Stimulated activated CD8-positive, alpha-beta memory T cell treated with anti-CD3 and anti-CD28 coated beads, Interleukin-7, amount 100 ng/mL, for 1 hour (primary cell): ENCODE measurements at places on chromosomes 13 and 19.

DNA sequence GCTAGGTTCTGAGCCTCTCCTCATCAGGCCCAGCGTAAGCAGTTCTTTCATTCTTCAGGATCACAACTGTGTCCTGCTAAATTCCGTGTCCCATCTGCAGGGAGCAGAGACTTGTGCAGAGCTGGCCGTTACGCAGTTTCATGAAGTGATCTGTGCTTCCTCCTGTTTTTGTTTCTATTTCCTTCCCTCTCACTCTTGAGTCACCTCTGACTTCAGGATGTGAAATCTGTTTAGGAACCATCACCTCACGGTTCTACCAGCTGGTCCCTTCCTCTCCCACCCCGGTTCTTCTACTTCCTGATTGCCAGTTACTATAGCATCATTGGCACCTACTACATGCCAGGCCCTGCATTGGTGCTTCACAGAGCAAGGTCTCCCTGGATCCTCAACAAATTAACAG is 8.5 kb downstream of the MAU2 start:
- no peak for DNase-seq

GRCh38 chr19:40414542-40415535 is 1.7 kb upstream of the PRX start:
- no peak for DNase-seq

- no peak for DNase-seq
These were observed 123.8 kb downstream of the SIPA1L3 start for GRCh38 chr19:38030686-38031422.

DNA sequence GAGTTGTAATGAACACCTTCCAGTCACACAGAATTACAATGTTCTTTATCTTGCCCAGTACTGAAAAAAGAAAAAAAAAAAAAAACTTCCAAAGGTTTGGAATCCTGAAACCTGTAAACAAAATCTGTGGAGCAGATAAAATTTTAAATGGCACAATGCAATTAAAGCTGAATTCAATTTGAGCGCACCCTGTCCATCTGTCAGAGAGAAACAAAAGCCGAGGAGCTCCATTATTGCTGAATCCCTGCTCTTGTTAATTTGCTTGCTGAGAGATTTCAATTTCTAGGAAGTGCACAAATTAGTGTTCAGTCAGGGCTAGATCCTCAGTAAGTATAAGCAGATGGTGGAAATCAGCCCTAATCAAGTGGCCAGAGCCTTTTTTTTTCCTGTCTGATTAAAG is 65.2 kb downstream of the DACH1 start:
- DNase-seq: no peak

- no peak for DNase-seq
These were observed 3.5 kb downstream of the N4BP2L2 start for GRCh38 chr13:32535115-32535514.

DNA sequence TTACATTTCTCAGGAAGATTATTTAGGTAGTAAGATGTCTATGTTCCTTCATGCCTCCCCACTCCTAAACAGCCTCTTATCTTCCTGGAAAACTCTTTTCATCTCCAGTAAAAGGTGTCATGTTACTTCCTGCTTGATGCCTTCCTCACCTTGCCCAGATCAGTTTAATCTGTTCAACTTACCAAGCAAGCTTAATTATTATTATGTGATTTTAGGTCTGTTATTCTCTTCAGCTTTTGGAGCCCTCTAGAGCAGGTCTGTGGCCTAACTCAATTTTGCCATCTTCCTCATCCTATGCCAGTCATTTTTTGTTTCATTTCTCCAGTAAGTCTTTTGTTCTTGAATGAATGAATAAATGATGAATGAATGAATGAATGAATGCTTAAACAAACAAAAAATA is 528.4 kb downstream of the DCT start:
- no peak for DNase-seq

GRCh38 chr19:29926031-29926430 is 16.0 kb upstream of the URI1 start:
- DNase-seq: no peak

DNA sequence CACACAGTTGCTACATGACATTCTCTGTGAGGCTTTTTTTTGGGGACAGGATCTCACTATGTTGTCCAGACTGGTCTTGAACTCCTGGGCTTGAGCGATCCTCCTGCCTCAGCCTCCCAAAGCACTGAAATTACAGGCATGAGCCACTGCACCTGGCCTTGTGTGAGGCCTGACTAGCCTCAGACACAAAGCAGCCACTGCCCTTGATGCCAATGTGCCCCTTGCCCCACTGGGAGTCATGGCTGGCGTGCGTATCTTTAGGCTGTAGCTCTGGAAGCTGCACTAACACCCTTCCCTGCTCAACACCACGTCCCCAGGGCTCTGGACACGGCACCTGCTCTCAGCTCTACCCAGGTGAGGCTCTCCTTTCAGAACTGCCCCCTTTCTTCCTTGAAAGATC is 14.5 kb upstream of the KPTN start:
- DNase-seq: no peak

- no peak for DNase-seq
These were observed 1.2 kb downstream of the ZFP36 start for GRCh38 chr19:39407660-39408391.

DNA sequence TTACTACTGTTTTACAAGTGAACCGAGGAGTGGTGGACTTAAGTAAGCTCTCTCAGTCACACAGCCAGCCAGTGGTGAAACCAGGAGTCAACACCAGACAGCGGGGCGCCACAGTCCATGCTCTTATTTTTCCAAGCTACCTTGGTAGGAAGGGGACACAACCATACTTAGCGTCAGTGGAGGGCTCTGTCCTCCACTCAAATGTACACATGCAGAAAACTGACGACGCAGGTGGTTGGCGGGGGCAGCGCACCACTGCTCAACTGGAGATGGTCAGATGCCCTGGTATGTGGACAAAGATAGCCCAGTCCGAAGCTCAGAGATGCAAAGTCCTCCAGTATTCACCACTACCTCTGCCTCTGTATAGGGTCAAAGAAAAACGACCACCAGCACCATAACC is 1.1 kb downstream of the ZNF667 start:
- DNase-seq: no peak

DNA sequence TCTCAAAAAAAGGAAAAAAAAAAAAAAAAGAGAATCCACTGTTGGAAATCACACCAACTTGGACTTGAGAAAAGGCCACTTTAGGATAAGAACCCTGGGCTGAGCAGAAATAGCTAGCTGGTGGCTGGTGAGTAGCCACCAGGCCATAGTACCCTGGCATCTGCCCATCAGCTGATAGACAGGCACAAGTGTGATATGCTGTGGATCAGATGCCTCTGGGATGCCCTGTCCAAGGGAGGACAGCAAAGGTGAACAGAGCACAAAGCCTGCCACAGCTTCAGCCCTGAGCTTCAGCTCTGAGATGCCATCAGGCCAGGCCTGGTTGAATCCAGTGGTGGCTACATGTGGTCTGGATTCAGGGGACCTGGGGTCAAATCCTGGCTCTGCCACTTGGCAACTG is 8.7 kb downstream of the SIRT2 start:
- no peak for DNase-seq

DNA sequence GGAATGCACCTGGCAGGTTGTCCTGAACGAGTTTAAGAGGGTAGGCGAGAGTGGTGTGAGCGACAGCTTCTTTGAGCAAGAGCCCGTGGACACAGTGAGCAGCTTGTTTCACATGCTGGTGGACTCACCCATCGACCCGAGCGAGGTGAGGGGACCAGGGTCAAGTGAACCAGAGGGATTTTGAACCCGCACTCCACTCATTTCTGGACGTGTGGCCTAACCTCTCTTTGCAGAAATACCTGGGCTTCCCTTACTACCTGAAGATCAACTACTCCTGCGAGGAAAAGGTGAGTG is 1.7 kb downstream of the CATSPERG start:
- no peak for DNase-seq

DNA sequence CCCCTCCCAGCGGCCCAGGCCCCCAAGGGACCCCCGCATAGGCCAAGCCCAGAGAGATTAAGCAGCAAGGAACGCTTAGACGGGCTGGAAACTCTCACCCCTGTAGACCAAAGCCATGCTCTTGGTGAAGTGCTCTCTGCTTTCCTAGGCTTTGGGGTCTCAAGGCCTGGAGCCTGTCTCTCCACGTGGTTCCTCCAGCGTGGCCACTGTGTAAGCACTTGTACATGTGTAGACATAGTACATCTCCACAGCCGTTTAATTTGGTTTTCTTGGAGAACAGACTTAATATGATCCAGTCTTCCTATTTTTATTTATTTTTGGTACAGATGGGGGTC is 1.1 kb downstream of the NUDT19 start:
- DNase-seq: no peak

DNA sequence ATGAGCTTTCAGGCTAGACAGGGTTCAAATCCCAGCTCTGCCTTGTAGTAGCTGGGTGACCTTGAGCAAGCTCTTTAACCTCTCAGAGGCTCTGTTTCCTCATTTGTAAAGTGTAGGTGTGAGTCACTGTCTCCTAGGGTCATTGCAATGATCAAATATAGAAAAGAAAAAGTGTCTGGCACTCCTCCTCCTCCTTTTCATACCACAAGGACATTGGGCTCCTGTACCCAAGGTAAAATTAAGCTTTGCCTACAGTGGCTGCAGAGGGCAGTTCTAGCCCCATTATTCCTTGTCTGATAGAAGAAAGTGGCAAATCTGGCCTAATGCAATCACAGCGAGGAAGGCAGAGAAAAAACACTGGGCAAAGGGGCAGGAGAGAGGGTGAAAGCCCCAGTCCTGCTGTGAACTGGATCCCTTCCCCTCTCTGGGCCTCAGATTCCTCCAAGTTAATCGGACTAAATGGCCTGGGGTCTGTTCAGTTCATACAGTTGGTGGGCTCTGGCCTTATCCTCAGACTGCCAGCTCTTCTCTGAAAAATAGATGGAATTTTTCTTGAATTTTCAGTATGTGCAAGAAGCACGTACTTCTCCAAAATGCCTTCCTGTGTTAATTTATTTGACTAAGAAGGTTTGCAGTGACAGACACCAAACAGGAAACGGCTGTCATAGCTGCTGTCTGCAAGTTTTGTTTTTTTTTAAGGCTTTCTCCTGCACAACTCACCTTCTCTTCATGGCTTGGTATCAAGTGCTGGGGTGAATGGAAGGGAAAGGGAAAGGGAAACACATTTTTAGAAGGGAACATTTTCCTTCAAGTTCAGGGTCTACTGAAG is 35.3 kb downstream of the RGCC start:
- DNase-seq: no peak

DNA sequence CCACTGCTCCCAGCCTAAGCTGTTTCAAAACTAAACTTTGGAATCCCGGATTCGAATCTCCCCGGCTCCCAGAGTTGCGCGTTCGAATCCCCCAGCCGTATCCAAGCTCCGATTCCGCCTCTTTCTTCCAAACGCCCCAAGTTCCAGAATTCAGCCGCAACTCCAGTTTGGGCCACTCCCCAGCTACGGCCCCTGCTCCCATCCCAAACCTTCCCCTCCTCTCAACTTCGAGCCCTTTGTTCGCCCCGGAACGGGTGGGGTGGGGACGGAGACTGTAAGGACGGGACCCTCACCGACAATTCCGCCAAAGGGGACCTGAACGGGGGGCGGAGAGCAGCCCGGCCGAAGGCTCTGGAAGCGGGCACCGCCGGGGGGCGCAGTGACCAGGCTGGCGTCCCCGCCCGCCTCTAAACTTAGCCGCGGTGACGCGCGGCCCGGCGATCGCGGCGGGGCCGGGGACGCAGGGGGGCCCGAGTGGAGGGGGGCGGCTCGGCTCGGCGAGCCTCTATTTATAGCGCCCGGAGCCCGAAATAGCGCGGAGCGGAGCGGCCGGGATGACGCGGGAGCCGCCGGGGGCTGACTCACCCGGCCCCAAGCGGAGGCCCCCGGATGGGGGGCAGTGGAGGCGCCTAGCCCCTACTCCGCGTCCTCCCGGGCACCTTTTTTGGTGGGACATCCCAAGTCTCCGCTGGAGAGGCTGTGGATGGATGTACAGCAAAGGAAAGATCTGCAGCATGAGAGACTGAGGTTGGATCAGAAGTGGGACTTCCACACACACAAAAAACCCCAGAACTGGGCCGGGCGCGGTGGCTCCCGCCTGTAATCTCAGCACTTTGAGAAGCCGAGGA is 4.9 kb upstream of the ERCC1 start:
- no peak for DNase-seq

DNA sequence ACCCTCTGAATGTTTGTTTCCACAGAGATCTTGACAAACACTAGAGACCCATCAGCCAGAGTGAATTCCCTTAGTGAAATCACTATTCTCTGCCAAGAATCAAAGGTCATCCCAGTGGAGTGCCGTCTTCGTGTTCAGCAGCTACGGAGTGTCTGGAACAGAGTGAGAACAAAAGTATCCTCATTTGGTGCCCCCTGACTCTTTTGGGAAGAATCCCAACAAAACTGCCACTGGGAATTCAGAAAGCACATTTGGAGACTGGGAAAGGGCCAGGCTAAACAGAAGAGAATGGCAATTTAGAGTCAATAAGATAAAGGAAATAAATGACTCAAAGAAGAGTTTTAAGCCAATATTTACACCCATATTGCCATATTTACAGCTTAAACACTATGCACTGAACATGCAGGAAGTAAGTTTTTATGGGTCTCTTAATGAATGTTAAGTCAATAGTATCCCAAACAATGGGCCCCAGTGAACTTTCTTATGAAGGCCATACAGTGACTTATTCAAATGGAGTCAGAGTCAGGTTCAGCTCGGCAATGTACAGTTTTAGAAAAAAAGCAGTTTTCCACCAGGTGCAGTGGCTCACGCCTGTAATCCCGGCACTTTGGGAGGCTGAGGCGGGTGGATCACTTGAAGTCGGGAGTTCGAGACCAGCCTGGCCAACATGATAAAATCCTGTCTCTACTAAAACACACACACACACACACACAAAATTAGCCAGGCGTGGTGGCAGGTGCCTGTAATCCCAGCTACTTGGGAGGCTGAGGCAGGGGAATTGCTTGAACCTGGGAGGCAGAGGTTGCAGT is 392.6 kb downstream of the KLF5 start:
- DNase-seq: no peak

GRCh38 chr13:24016046-24016445 is 118.7 kb upstream of the C1QTNF9B start:
- no peak for DNase-seq

GRCh38 chr19:6374161-6374709 is 1.5 kb downstream of the PSPN start:
- DNase-seq: no peak

GRCh38 chr19:43570174-43570791 is 5.0 kb downstream of the XRCC1 start:
- no peak for DNase-seq

DNA sequence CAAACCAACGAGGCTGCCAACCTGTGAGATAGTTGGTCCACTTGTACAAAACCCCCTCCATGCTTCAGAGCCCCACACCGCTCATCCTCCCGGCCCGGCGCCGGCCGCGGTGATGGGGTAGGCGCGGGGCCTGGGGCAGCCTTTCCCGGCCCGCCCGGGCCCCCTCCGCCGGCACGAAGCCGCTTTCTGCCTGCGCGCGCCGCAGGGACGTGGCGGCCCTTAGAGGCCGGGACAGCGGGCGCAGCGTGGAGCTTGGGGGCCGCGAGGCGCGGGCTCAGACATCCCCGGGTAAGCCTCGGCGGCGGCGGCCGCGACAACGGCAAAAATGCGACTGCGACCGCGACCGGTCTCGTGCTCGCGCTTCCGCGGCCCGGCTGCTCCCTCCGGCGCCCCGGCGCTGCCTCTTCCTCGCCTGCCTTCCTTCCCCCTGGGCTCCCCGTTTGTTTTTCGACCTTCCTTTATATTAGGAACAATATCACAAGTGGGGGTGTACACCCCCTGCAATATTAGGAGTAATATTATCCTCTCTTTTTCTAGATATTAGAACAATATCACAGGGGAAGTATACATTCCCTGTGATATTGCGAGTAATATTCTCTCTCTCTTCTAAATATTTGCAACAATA is 53.9 kb upstream of the CEACAM21 start:
- no peak for DNase-seq

- DNase-seq: no peak
These were observed 20.0 kb upstream of the CCNP start for GRCh38 chr19:40246292-40247073.

GRCh38 chr13:44431150-44431549 is 57.5 kb downstream of the SERP2 start:
- no peak for DNase-seq
